ENCODE measurements at places on chromosomes 1 and 21.

GRCh38 chr1:180932378-180932777, 19.7 kb downstream of the KIAA1614 start:
- DNase-seq, result no peak

GRCh38 chr1:39522661-39523567, 31.5 kb downstream of the BMP8A start:
- no peak for DNase-seq

DNA sequence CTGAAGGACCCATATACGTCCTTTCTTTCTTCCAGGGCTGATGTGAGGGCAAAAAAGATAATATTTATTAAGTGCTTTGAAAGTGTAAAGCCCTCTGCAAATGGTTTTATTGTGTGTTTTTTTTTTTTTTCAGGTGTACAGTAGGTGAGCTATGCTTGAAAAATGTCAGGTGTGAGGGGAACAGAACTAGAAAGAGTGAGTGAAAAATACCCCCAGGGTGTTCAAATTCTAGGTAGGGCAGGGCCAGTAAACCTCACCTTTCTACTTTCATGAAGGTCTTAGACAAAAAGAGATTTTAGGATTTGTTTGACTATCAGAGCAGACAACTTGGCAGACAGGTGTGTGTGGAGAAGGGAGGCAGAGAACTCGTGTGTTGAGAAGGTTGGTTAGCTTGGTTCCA, 51.3 kb downstream of the ARHGEF11 start:
- no peak for DNase-seq

- no peak for DNase-seq
Measured at GRCh38 chr1:234288946-234289345, 84.3 kb upstream of the COA6 start.

GRCh38 chr21:31475223-31475622, 131.2 kb upstream of the TIAM1 start:
- DNase-seq, result no peak

- no peak for DNase-seq
Measured at GRCh38 chr1:179169616-179170467, 59.6 kb downstream of the ABL2 start.

- no peak for DNase-seq
Measured at GRCh38 chr1:9730096-9730901, 78.8 kb downstream of the PIK3CD start.

- DNase-seq, result no peak
Measured at GRCh38 chr1:23522244-23522982, 8.6 kb downstream of the E2F2 start.

DNA sequence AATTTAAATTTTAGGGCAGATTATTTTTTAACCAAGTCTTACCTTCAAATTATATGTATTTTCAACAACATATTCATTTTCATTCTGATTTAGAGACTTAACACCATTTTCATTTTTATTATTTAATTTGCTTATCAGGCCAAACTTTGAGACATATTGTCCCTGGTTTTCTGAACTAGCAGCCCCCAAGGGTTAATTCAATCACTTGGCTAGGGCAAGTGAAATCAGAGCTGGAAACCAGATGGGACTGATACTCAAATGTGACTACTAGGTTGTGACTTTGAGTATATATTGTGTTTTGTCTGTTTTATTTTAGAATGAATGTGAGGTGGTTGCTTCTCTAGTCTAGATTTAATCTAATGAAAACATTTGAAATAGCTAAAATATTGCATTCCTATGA, 198.9 kb upstream of the PTGFR start:
- no peak for DNase-seq
